ENCODE measurements at places on chromosomes 4 and X.
A peak's percentile ranks its signal among the peaks of the same experiment; 100 is the strongest.

GRCh38 chr4:169658975-169659715, 38.8 kb downstream of the CLCN3 start:
- DNase-seq: no peak

DNA sequence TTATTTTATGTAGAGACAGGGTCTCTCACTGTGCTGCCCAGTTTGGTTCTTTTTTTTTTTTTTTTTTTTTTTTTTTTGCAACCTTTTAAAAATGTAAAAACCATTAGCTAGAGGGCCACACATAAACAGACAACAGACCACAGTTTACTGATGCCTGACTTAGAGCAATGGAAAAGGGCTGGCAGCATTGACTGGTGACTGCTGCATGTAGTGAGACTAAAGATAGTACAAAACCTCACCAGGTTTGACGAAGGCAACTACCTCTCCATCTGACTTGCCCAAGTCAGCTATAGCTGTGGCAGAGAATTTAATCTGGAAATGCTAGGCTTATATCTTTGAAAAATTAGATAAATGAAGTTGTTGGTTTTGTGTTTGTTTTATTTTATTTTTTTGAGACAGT, 102.9 kb downstream of the RBM47 start:
- DNase-seq: no peak

DNA sequence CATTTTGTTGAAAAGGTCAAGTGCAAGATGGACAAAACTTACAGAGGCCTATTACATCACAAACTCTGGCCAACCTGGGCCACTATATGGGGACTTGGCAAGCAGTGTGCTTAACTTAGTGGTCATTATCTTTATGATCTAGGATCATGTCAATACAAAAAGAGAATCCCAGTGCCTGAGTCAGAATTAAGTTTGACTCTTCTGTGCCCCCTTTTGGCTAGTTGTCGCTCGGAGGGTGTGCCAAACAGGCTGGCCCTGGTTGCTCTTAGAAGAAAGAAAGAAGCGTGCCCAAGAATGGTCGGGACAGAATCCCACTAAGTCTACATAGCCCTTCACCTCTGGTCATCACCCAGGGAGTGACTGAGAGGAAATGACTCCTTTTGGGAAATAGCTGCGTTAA, 100.1 kb downstream of the EIF4E start:
- DNase-seq: peak; percentile 3

GRCh38 chrX:1062351-1062750, 150.1 kb downstream of the CRLF2 start:
- no peak for DNase-seq

- DNase-seq: no peak
These were observed 258.5 kb upstream of the GIMD1 start for GRCh38 chr4:106627051-106627450.

DNA sequence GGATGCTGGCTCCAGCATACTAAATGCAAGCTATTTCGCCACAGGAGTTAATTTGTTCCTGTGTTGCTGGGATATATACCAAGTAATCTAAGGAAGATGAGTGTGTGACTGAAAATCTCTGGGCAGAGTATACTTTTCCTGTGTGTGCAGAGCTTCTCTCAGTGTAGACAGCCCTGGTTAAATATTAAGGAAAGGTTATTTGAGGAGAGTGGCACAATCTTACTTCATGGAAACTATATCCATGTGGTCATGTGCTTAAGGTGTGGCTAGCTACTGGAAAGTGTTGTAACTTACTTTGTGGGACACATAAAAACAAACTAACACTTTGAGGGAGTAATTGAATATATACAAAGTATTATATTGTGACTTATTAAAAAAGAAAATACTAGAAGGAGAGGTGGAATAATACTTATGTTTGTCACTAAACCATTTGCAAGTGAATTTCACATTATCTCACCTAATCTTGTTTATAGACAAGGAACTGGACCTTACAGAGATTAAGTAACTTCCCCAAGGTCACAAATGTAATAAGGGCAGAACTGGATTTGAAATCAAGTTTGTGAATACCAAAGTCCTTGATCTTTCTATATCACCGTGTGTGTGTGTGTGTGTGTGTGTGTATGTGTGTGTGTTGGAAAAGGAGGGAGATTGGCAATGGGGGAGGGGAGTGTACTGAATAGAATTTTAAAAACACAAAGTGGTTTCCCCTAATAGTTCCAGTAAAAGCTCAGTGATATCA, 408.2 kb upstream of the NR3C2 start:
- DNase-seq: no peak

- DNase-seq: no peak
These were observed 8.5 kb upstream of the LHFPL1 start for GRCh38 chrX:112688242-112688641.
